NCI-H187 (cell line): ENCODE measurements at places on chromosomes 7 and 10.
A peak's percentile ranks its signal among the peaks of the same experiment; 100 is the strongest.

DNA sequence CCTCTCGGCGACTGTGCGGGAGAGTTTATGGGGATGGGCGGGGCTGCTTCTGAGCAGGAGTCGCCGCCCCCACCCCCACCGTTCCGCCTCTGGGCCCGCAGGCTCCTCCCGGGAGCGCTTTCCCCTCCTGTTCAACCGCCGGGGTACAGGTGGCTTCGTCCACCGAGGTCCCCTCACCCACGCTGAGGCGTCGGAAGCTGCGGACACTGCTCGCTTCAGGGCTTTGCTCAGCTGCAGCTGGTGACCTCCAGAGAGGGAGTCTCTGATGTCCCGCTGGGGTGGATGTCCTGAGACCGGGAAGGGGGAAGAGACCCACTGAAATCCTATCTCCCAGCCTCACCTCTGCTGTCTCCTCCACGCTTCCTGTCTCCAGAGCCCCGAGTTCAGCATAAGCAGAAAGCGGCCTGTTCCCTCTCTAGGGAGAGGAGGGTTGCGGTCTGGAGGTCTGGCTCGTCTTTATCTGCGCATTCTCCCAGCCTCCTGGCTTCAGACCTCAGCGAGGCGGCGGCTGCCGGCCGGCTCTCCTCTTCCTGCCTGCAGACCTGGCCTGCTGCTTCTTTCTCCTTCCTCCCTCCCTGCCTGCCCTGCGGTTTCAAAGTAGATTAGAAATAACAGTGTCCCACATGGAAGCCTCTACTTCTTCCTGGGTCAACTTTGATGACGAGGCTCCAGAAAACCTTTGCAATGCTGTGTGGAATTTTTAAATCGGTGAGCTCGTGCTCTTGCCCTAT, 1.8 kb downstream of the CYP2E1 start:
- DNase-seq: no peak

DNA sequence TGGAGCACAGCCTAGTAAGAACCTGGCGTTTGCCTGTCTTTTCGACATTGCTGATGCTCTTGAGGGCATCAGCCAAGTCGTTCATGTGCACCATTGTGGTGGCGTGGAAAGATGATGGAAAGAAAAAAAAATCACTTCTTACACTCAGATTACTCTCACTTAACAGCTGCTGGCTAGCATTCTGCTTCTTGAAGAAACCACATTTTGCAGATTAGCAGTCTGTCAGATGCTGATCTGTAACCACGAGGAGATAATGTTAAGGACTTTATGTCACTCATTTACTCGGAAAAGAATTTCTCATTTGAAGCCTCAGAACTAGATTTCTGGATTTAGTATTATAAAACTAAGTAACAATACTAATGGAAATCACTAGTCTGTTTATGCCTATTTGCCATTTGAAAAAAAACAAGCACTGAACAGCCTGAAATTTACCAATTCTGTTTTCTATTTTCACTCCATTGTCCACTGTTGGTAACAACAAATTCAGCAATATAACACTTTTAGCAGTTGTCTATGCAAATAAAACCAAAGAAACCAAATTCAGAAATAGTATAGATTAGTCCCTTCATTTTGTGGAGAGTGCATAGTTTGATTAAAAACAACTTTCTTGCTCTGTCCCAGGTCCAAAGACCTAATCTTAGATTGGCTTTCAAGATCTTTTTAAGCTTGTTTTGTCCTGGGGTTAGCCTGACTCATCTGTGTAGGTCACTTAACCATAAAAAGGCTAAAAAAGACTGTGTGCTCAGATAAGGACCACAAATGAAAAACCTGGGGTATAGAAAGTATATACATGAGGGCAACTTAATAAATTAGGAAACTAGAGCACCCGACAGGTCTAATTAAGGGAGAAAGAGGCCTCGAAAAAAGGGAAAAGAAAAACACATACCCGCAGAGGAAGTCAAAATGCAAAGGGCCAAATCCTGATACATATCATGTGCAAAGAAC, 67.5 kb downstream of the NT5C2 start:
- DNase-seq: no peak

GRCh38 chr7:48959676-48960075, 35.3 kb downstream of the CDC14C start:
- no peak for DNase-seq

DNA sequence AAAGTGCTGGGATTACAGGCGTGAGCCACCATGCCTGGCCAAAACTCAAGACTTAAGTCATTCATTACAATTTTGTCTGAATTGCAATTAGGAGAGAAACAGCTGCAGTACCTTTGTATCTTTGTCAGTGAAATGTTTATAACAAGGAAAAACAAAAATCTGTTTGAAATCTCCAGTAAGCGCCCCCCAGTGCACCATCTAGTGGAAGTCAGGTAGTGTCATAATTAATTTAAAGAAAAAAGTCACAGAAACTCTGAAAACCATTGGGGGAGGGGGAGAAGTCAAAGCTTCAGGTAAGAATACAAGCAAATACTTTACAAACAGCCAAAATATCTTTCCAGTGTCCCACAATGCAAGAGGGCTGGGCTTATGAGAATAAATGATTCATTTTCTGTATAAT, 2.8 kb downstream of the MPP7 start:
- DNase-seq: no peak

- no peak for DNase-seq
Measured at GRCh38 chr7:91294639-91295220, 30.5 kb downstream of the FZD1 start.

DNA sequence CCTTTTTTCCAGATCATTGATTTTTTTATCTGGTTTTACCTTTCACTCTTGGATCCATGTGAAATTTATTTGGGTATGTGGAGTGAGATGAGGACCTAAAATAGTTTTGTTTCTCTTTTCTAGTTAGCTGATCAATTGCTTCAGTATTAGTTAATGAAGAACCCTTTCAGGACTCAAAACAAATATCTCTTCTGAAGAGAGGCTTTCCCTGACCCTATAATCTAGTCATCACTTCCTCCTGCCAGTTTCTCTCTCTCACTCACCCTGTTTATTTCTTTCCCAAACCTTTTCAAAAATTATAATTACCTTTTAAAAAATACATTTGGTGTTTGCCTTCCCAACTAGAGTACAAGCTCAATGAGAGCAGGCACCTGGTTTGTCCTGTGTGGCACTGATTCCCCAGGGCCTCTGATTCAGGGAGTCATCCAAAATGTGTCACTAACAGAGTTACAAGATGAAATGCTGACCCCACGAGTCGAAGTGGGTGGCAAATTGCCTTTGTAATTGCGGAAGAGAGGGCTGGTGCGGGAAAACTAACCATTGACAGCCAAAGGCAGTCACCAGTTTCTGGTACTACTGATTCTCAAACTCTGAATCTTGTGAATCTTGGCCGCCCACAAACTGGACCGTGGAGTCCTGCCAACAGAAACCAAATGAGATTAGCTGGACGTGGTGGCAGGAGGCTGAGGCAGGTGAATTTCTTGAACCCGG, 2.4 kb downstream of the TMEM140 start:
- no peak for DNase-seq

DNA sequence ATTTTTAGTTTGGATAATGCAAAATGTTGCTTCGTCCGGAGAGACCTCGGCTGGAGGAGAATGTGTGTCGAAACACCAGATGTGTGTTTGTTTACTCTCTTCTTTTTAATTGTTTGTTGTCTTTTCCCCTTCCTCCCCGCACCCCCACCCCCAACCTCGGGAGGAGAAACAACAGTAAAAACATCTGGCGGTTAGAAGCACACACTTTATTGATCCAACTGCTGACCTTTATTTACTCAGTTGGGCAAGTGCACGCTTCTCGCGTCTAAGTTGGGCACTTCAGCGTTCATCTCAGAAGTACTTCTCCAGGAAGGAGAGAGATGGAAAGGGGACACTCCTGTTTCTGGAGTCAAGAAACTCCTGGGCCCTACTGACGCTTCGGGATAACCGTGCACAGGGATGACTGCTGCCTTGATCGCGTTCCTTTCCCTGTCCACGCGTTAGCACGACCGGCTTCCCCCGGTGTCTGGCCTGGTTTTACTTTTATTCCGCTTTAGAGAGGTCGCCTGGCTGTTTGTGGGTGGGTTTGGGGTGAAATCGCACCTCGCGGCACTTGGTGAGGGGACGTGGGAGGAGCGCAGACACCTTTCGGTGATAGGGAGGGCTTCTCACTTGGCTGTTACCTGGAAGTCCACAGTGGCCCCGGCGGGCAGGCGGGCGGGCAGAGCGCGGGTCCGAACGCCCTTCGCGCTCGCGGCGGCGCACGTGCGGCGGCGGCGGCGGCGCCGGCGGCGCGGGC, 168.3 kb upstream of the PPP1R3A start:
- DNase-seq: peak; percentile 69

DNA sequence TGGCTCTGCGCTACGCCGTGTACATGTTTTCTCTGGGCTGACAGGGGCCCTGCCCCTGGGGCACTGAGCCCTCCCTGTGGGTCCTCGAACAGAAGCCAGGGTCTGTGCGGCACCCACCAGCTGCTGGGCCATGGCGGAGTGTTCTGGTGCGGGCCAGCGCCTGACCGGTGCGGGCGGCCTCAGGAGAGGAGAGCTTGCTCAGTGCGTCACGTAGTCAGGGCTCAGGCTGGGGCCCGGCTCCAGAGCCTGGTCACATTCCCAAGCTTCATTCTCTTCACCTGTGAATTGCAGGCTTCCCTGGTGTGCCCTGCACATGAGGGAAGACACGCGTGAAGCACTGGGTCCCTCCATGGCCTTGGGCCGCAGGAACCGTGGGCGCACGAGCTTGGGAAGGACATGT, 15.5 kb downstream of the GET4 start:
- DNase-seq: no peak

GRCh38 chr10:11819027-11819426, 4.1 kb upstream of the PROSER2 start:
- no peak for DNase-seq

GRCh38 chr7:38154278-38154677, 23.8 kb upstream of the STARD3NL start:
- DNase-seq: no peak

GRCh38 chr7:156932006-156932405, 17.5 kb upstream of the NOM1 start:
- no peak for DNase-seq

DNA sequence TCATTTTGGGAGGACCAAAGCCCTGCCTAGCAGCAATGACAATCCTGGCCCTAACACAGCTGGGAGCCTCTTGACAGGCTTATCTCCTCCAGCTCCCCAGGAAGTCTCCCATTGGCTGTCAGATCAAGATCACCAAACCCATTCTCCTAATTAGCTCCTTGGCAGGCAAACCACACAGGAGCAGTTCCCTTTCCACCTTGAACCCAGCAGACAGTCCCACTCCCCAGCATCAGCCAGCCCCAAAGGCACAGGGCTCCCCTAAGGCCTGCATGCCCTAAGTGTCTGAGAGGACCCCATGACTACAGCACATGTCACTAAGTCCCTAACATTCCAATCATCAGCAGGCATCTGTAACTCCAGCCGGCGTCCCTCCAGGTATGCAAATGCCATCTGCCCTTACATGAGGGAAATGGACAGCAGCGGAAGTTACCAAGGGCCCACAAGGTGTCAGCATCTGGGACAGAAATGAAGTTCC, 348.5 kb downstream of the KCNMA1 start:
- DNase-seq: no peak

- DNase-seq: no peak
Measured at GRCh38 chr10:6256439-6256838, 53.7 kb downstream of the PFKFB3 start.

GRCh38 chr10:104501864-104502579, 139.1 kb upstream of the SORCS3 start:
- DNase-seq: no peak

- DNase-seq: no peak
Measured at GRCh38 chr10:49080071-49080470, 35.3 kb downstream of the VSTM4 start.

- DNase-seq: no peak
Measured at GRCh38 chr7:134823400-134823799, 44.0 kb downstream of the CALD1 start.

DNA sequence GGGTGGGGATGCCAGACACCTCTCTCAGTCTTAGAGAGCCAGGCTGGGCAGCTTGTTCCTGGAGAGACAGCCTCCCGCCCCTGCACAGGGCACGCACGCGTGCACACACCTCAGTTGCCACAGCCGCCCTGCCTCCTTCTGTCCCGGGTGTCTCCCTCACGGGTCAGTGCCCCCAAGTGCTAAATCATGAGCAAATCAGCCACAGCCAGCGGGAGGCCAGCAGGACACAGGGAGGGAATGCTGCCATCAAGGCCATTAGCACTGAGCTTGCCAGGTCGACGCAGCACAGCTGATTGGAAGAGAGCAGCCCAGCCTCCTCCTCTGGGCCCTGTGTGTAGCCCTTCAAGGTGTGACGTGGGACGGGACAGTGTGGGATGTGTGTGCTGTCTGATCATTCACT, 130.4 kb downstream of the CDH23 start:
- no peak for DNase-seq

GRCh38 chr10:114083040-114083439, 39.4 kb downstream of the ADRB1 start:
- DNase-seq: no peak

GRCh38 chr10:114274616-114275453, 35.8 kb downstream of the VWA2 start:
- DNase-seq: no peak

GRCh38 chr7:45923818-45924217, 2.7 kb upstream of the IGFBP3 start:
- no peak for DNase-seq

- no peak for DNase-seq
Measured at GRCh38 chr7:1340461-1341360, 108.0 kb downstream of the UNCX start.

DNA sequence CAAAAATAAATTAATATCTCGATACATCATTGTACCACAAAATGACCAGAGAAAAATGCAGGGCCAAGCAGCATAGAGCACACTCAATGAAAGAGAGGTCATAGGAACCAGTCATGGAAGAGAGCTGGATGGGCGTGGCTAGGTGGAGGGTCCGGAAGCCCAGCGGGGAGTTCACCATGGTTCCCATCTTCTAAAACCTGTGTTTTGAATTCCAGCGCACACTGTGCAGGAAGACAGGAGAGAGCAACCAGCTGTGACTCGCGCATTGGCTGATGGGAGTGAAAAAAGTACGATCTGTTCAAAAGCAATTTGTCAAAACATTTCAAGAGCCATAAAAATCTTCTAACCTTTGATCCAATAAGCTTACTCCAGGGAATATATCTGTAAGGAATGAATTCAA, 125.2 kb upstream of the NANOS1 start:
- DNase-seq: no peak

GRCh38 chr10:70940834-70941568, 52.6 kb upstream of the PCBD1 start:
- no peak for DNase-seq
